ENCODE measurements at places on chromosomes 6 and 20. TPM values are rescaled to one million over a fixed set of nuclear protein-coding genes. Genes with fewer than 3 reads are reported as not detected.

LHFPL5 gene
- not detected for total RNA-seq

L3MBTL3 gene
- 2.8 TPM for total RNA-seq

PCK1 gene
- not detected for total RNA-seq

TTI1 gene
- 8.6 TPM for total RNA-seq

OSBPL2 gene
- 15.0 TPM for total RNA-seq

Measured in pericardium fibroblast (primary cell).